ENCODE measurements at places on chromosomes 16 and 17.

DNA sequence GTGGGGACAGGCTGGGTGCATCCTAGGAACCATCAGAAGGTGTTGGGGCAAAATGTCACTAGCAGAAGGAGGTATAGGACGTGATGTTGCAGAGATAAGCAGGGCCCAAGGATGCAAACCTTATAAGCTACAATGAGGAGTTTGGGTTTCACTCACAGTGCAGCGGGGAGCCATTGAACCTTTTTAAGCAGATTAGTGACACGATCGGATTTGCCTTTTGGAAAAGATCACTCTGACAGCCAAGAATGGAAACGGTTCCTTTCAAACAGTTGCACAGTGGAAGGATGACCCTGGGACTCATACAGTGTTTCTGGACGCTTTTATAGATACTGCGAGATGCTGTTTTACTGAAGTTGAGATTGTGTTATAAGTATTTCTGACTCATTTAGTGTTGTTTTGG, 131.8 kb upstream of the CACNG3 start:
- no peak for DNase-seq

GRCh38 chr16:2925951-2926649, 14.4 kb downstream of the FLYWCH1 start:
- peak; percentile 9 for DNase-seq

- peak; percentile 71 for DNase-seq
These were observed 644 bp downstream of the NFAT5 start for GRCh38 chr16:69566240-69566980.

- no peak for DNase-seq
These were observed 80.5 kb downstream of the COPRS start for GRCh38 chr17:31778523-31778922.

DNA sequence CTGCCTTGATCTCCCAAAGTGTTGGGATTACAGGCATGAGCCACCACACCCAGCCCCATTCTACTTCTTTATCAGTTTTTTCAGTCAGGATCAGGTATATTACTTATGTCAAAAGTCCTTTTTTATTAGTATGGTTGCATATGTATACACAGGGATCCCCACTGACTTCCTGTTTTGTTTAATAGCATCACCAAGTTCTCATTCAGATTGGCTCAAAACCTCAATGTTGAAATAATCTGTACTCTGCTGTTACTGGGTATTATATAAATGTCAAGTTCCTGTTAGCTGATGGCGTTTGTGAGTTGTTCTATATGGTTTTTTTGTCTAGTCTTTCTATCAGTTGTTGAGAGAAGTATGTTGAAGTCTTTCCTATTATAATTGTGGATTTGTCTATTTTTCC, 168.5 kb downstream of the BCAS3 start:
- no peak for DNase-seq

All from retina (tissue), 1 donor.